AG04450 (cell line): ENCODE measurements at places on chromosomes 4 and X.
A peak's percentile ranks its signal among the peaks of the same experiment; 100 is the strongest.

DNA sequence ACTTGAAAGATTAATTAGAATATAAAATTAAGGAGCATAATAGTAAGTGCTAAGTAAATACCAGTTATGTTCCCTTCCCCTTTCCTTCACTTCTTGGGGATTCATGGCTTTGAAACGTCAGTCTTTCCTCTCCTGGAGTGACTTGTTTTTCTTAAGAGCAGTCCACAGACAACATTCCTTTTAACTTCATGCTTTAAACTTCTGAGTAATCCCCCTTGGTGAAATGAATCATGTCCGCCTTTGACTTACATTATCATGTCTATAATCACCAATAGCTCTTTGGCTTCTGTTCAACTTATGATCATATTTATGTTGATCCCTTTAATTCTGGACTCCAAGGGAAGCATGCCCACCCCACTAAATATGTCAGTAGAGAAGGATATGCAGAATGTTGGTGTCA, 1012.1 kb upstream of the SLIT2 start:
- no peak for DNase-seq

GRCh38 chrX:56232221-56233082, at the start of gene KLF8:
TSS of gene KLF8 (plus strand) at chrX:56232356. CDS start at chrX:56233335, 979 bp downstream.
- no peak for DNase-seq

DNA sequence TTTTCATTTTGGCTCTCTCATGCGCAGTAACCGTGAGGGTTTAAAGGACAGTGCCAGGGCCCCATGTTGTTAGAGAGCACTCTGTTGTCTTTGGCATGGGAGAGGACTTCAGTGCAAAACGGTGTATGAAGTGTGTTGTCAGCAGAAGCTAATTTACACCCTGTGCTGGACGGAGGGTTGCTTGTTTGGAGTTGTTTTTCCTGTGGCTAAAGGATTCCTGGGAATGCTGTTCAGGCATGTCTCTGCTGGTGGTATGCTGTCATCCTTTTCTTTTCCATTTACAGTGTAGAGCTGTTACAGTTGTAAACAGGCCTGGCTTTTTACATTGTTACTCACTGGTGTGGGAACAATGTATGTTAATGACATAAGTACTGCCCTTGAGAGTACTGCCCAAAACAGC, 206.3 kb downstream of the CBR4 start:
- peak; percentile 59 for DNase-seq

GRCh38 chrX:47690175-47690574, 31.2 kb upstream of the UXT start:
- DNase-seq, result no peak

GRCh38 chr4:119103263-119103662, 32.4 kb upstream of the MYOZ2 start:
- DNase-seq, result peak; percentile 94

GRCh38 chrX:5726224-5726623, 502.4 kb downstream of the NLGN4X start:
- no peak for DNase-seq

- DNase-seq, result no peak
These were observed 1317.6 kb downstream of the ADGRL3 start for GRCh38 chr4:62517716-62518115.

- DNase-seq, result no peak
These were observed 10.9 kb upstream of the PCDH18 start for GRCh38 chr4:137543198-137543597.

DNA sequence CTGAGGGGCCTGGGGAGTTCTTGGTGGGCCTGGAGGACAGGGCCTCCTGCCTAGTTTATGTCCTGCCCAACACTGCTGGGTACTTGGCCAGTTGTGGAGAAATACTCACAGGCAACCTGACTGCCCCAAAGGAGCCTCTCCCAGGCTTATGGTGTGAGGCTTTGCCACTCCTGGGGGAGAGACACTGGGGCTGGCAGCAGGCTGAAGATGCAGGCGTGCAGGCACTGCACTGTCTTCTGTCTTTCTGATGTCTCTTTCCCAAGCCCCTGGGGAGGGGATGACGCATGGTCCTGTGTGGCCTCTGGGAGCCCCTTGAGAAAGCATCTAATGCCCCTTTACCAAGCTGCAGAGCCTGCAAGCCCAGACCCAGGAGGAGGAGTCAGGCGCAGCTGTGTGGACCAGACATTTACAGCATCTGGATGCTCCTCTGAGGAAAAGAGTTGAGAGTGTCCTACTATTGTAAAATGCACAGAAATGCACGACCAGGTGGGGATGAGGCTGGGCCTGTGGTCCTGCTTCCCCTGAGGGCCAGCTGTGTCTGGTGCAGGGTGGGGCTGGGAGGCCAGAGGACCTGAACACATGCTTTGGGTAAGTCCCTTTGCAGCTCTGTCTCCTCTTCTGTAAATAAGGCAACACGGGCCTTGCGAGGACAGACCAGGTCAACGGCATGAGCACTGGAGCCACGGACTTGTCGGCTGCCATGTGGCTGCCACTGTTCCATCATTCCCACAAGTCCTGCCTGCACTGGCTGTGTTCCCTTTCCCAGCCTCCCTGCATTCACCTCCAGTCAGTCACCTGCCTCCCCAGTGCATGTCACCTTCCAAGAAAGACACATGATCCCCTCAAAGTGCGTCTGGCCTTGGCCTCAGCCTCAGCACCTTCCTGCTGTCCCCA, 8.4 kb downstream of the TMEM271 start:
- DNase-seq, result no peak

DNA sequence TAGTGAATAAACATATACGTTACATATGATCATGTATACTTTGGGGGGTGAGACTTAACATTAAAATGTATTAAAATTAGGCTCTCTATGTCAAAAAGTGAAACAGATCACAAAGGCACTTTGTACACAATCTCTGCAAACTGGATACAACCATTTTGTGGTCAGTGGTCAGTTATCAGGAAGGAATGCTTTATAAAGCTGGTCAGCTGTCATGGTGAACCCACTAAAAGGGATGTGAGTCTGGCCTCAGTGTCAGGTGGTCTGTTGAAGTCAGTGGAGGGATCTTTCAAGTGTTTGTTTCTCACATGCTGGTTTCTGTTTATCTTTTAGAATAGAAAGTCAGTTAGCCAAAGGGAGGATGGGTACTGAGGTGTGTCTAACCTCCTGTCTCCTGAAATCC, 875.5 kb upstream of the INTU start:
- DNase-seq, result no peak

DNA sequence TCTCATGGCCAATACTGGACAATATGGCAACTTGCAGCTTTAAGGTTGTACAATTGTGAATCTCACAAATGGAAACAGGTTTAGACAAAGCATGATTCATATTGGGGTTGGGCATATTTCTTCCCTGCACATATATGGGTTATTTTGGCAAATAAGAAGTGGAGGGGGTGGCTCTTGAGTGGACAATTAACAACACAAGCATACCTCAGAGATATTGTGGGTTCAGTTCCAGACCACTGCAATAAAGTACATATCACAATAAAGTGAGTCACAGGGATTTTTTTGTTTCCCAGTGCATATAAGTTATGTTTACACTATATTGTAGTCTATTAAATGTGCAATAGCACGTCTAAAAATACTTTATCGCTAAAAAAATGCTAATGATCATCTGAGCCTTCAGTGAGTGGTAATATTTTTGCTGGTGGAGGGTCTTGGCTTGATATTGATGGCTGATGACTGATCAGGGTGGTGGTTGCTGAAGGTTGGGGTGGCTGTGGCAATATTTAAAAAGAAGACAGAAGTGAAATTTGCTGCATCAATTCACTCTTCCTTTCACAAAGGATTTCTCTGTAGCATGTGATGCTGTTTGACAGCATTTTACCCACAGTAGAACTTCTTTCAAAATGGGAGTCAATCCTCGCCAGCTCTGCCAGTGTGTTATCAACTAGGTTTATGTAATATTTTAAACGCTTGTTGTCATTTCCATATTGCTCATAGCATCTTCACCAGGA, 50.5 kb upstream of the OGT start:
- no peak for DNase-seq

DNA sequence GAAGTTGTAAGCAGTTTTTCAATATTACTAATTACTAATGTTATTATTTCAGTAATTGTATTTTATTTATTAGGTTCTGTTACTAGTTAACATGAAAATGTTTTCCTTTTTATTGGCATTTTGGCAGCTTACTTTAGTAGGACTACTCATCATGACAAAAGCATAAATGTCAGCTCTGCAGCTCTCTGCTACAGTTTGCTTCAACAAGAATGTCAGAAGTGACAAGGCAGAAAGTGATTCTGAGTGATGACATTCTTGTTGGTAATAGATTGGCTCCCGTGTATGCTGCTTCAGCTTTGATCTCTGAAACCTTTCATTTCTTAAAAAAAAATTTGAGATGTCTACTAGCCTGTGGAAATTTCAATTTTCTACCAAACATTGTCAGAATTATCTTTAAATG, 1193.9 kb downstream of the FSTL5 start:
- DNase-seq, result no peak

DNA sequence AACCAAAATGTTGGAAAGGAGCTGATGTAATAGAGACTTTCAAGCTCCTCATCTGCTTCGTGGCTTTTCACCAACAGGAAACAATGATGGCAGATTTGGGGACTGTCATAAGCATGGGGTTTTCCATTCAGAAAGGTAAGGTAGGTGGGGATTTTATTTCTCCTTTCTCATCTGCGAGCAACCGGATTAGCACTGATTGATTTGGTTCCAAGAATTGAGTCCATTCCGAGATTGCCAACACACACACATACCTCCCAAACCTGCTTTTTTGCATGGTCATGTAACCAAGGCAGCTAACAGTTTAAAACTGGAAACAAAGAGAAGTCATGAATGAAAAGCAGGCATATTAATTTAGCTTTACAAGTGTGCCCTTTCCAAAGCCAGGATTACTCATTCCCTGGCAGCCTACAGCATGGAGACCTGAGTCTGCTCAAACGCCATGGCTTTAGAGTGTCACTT, 63.0 kb upstream of the LNX1 start:
- no peak for DNase-seq

DNA sequence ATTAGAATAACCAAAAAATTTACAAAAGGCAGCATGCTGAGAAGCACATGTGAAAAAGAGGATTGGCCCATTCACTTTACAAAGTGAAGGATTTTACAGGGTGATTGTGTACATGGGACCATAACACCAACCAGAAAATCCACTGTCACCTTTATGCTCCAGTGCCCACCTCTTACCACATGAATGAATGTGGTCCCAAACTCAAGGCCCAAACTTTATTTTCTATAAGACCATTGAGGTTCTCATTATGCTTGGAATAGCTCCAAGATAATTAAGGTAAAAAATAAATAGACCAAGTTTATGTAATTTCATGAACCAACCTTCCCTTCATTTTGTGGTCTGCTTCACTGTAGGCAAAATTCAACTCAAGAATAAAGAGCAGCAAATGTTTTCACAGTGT, 24.3 kb upstream of the MYOZ2 start:
- no peak for DNase-seq

DNA sequence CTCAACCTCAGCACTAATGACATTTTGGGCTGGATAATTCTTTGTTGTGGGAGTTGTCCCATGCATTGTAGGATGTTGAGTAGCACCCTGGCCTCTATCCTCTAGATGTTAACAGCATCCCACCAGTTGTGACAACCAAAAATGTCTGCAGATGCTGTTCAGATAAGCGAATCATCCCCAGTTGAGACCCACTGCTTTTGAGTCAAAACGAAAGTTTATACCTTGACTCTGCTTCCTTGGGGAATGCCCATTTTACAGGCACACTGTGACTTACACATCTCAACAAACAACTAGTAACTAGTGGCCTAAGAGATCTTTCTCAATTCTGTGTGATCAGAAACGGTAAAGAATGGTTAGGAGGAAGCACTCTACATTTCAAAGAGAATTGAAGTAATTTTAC, 37.0 kb downstream of the SEPSECS start:
- no peak for DNase-seq

DNA sequence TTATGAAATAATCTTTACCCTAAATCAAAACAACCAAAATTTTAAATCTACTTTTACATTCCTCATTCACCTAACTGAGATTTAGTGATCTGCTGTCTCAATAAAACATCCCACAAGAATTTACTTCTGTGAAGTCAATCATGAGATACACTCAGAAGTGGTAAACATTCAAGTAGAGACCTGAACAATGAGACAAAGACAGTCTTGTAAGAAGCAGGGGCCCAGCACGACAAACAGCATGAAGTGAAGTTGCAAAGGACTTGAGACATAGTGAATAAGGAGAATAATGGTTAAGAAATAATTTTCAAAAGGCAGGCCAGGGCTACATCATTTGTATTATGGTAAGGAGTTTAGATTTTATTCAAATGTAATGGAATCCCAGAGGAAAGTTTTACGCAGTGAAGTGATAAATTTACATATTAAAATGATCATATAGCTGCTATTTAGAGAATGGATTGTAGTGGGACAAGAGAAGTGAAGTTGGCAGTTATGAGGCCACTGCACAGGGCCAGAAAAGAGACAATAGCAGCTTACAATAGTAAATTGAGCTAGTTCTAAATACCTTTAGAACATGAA, 101.9 kb downstream of the MAB21L2 start:
- no peak for DNase-seq

GRCh38 chrX:107713203-107713542, 62.4 kb downstream of the TSC22D3 start:
- no peak for DNase-seq

GRCh38 chrX:107676559-107677378, 48.5 kb downstream of the PRPS1 start:
- DNase-seq, result peak; percentile 50

DNA sequence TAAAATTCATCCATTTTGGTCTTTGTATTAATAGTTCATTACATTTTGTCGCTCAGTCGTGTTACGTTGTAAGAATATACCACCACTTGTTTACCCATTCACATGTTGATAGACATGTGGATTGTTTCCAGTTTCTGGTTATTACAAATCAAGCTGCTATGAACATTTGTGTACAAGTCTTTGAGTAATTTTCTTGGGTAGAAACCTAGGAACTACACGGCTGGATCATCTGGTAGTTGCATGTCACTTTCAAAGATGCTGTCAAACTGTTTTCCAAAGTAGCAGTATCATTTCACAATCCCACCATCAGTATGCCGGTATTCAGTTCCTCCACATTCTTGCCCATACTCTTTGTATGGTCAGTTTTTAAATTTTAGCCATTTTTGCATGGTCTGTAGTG, 98.0 kb downstream of the GASK1B start:
- no peak for DNase-seq

DNA sequence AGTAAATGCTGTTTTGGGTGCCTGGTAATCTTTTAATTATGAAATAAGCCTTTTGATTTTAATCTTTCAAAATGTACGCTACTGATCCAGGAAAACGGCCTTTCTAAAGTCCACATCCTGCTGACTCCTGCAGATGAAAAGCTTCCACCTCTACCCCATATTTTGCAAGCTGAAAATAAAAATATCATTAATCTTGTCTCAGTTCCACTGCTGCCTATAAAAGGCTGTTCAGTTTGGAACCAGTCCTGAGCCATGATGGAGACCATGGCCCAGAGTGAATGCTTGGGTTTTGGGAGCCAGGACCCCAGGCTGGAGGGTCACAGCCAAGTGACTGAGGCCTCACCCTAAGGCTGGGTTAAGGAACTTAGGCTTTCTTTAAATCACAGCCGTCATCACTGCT, 110.8 kb downstream of the AFF1 start:
- DNase-seq, result no peak

DNA sequence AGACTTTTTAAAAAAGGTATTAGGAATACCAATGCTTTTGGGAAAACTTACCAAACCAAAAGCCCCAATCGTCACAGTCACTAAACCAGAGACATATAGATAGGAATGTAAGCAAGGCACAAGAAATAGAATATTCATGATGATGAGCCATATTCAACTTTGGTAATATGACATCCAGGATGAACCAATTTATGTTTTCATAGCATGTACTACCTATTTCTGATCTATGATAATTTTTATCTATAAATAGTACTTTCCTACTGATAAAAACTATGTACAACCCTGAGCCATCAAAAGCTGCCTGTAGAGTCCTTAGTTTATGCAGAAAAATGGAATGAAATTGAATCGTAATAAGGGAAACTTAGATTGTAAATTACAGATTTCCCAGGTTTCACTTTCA, 18.9 kb downstream of the CAMK2D start:
- no peak for DNase-seq
